Stimulated activated CD8-positive, alpha-beta memory T cell treated with anti-CD3 and anti-CD28 coated beads, Interleukin-7, amount 100 ng/mL, for 1 hour (primary cell): ENCODE measurements at places on chromosomes 1 and 21.

DNA sequence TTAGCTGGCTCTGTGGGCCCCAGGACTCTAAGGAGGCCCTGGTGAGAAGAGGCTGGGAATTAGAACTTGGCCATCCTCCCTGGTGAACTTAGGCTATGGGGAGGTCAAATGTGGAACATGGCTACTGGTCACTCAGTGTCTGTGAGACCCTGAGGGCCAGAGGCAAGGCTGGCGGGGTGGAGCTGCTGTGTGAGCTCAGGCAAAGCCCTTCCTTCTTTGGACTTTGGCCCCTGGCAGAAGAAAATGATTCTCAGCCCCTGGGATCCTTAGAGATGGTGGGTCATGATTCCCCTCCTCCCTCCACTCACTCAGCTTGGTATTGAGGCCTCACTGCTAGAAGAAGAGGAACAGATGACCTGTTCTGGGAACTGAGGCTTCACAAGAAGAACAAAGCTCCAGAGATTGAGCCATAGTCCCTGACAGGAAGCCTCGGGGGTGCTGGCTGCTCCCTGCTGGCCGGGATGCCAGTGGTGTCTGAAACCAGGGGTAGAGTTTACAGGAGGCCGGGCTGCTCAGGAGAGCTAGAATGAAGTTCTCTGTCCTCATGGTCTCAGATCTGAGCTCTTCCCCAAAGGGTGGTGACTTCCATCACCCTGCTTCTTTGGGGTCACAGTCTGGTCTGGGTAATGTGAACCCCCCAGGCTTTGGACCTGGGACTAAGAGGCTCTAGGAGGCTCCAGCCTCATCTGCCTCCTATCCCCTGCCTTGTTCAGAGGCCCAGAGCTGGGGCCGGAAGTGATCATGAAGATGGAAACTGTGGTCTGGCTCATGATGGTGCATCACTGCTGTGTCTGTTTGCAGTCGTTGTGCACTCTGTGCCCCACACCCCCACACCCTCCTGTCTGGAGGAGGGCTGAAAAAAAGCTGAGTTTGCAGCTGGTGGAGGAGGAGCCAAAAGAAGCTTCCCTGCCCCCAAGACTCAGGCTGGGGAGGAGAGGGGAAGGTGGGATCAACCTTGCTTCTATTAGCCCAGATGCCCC is 905 bp downstream of the BTBD19 start:
- peak; percentile 62 for DNase-seq

GRCh38 chr1:180954005-180954800 is 41.5 kb downstream of the KIAA1614 start:
- peak; percentile 35 for DNase-seq

GRCh38 chr1:223765719-223766340 is 53.5 kb downstream of the CAPN2 start:
- no peak for DNase-seq

DNA sequence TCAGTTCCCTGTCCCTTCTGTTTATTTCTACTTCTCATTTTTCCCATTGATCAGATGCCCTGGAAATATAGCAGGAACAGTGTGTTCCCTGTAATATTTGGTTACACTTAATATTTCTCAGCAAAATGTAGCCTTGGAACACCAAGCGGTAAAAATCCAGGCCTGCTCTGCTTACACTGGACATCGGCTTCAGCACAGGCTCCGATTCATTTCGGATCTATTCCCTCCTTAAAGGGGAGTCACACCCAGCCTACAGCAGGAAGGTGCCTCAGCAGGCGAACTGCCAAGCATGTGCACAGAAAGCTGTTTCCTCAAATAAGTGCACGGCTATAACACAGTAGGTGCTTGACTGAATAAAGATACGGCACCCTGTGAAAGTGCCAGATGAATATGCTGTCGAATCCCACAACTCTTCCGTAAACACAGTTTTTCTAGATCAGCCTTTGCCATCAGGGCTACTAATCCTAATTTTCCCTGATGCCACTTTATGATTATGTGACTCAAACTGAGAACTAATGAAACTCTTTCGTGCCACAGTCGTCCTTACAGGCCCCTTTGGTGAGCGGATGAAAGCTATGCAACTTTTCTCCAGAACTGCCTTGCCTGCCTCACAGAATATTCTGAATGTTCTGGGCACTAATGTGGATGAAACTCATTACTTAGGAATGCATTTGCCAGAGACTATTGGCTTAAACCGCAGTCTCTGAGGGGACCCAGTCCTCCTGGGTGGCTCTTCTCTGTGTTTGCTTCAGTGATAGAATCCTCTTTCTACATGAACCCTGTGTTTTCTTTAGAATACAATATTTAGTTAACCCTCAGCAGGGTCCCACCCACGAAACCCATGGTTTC is 275.5 kb upstream of the RUNX1 start:
- DNase-seq = no peak

- no peak for DNase-seq
Observed at GRCh38 chr21:39938086-39938625, 70.9 kb downstream of the PCP4 start.

DNA sequence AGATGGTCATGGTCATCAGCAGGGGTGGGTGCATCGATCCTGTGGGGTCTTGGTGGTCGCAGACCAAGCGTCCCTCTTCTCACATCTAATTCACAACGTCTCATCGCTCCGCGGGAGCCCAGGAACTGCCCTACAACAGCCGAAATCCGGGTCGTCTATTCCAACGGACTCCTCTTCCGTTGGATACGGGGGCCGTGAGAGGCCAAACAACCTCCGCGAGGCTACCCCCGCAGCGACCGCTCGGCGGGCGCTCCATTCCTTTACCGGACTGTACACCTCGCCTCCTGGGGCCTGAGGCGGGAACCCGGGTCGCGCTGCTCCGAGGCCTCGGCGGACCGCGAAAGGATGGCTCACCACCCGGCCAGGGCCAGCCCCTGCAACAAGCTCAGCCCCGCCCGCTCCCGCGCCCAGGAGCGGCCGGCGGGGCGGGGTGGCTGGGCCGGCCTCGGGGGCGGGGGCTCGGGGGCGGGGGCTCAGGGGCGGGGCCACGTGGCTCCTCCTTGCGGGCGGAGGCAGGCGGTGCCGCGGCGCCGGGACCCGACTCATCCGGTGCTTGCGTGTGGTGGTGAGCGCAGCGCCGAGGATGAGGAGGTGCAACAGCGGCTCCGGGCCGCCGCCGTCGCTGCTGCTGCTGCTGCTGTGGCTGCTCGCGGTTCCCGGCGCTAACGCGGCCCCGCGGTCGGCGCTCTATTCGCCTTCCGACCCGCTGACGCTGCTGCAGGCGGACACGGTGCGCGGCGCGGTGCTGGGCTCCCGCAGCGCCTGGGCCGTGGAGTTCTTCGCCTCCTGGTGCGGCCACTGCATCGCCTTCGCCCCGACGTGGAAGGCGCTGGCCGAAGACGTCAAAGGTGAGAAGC is at the start of gene QSOX1:
Gene QSOX1 (plus strand): TSS at position 545 of the 857 bp plus-strand sequence. CDS start 39 bp downstream, at position 584.
- DNase-seq = peak; percentile 78

- no peak for DNase-seq
Observed at GRCh38 chr21:33668180-33668579, 25.9 kb downstream of the ITSN1 start.

DNA sequence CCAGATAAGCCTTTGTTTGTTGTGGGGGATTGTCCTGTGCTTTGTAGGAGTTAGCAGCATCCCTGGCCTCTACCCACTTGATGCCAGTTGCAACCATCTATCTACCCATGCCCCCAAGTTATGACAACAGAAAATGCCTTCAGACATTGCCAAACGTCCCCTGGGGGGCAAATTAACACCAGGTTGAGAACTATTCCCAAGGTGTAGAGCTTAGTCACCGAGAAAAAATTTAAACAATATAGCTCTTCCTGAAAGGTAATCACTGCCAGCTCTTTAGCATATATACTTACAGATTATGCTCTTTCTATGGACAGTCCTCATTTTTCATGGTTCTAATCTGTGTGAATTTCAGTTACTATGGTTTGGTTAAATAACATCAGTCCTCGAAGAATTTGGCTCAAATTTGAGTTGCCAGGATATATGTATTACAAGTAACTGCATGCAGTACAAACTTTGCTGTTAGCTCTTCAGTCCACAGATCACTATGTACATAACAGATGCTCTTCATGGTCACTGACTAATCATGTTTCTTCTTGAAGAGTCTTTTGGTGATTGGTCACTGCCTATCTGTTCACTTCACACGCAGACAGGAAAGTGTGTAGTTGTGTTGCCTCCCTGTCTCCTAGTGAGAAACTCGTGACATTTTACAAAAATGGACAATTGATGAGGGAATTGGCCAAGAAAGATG is 25.2 kb downstream of the MAPKAPK2 start:
- DNase-seq = no peak

DNA sequence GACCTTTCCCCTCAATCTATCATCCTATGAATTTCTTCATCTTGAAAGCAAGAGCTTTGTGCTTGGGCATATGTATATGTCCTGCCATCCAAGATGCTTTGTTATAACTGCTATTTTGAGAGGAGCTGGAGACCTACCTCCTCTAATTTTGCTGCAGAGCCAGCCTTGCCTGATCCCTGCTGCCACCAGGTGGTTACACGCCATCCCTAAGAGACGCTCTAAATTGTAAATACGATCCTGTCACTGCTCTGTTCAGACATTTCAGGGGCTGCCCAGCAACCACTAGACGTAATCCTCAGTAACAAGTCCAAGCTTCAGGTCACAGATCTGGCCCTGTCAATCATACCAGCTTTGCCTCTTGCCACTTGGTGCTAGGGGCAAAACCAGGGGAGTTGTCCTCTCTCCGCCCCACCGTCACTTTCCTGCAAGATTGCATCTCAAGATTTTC is 32.9 kb downstream of the GPA33 start:
- DNase-seq = no peak

DNA sequence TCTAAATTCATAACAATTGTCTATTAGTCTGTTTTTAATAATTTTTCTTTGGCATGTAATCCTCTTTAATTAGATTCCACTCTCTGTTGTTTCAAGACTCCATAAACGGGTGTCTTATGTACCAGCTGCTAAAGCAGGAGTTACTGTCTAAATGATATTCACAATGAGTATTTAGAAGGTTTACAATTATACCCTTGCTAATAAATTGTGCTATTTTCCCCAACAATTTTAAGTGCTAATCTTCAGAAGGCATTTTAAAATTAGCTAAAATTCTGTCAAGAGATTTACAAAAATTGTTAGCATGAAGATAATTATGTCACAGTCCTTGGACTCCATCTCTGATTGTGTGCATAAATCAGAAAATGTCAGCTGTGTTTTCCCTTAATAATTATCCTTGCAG is 83.7 kb downstream of the DPYD start:
- DNase-seq = no peak

DNA sequence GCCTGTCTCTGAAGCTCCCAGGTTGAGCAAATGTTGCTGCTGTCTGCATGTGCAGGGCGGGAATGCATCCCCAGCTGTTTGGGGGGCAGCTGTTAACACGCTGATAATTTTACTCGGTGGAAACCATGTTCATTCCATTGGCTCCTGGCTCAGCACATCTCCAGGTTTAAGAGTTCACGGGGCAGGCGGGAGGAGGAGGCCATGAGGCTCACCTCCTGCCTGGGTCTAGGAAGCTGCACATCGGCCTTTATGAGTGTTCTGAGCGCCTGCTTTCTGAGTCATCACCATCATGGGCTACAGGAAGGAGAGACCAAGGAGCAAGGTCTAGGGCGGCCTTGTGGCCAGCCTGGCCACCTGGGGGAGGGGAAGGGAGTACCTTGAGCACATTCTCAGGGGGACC is 29.7 kb downstream of the AJAP1 start:
- no peak for DNase-seq

DNA sequence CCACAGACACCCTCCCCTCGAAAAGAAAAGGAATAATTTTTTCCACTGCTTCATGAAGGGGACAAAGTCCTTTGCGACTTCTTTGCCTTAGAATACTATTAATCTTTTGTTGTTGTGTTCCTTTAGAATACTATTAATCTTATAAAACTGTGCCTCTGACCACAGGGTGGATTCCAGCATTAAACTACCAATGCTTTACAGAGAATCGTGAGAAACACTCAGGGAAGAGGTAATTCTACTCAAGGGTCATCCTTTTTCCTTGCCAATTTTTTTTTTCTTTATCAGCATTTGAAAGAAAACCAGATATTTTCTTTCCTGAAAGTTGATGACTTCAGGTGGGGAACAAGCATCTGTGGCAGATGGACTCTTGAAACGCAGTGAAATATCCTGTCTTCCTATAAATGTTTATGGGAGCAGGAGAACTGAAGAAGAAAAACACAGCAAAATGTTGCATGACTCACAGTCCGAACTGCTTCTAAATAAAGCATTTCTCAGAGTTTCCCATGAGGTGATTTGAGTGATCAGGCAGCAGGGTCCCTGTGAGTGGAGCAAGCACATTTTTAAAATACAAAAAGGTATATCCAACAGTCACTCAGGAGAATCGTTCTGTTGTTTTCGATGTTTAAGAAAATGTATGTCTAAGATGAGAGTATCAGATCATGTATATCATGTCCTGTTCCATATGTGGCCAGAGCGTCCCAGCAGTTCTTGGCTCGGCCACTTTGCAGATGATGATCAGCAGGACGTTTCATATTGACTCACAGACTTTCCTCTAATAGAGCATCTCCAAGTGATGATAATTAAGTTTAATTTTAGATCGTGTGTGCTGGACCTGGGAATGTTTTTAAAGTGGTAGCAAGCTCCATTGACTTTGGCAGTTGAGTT is 154.2 kb upstream of the RUNX1 start:
- no peak for DNase-seq

- no peak for DNase-seq
Observed at GRCh38 chr21:21731626-21732025, 733.4 kb downstream of the NCAM2 start.

DNA sequence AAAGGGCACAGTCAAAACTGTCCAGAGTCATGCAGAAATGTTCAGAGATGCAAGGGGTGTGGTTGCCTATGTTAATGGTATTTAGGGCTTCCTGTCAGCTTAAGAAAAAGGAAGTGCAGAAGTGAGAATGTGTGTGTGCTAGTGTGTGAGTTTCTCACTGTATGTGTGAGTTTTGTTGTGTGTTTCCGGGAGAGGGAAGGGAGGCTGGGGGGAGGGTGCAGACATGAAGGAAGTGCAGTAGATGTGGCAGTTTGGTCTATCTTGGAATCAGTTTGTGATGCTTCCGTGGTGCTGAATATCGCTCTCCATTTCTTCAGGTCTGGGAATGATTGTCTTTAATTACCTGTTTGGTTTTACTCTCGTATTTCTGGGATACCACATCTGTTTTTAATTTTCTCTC is 16.5 kb upstream of the ATP6V1G3 start:
- peak; percentile 29 for DNase-seq

DNA sequence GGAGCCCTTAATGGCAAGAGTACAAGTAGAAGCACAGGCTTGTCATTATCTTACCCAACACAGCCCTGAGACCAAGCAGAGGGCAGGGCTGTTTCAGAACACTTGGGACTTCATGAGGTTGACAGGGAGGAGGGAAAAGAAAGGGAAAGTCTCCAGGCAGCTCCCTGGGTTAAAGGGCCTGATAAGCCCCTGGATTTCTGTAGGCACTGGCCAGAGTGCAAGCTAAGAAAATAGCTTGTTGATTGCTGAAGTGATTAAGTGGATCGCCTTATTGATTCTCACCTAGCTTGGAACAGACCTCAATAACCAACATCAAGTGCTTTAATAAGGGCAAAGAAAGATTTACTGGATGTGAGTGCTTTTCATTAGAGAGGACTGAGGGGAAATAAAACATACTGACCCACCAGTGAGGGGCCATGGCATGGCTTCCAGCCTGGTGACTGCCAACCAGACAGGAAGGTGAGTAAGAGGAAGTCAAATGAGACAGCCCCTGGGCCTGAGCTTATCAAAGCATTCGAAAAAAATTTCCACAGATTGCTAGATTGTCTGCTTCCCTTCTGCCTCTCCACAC is 121.4 kb upstream of the NFIA start:
- DNase-seq = no peak

GRCh38 chr1:56511364-56511763 is 68.0 kb downstream of the PLPP3 start:
- DNase-seq = no peak
